ENCODE measurements at places on chromosomes 16 and 17.

DNA sequence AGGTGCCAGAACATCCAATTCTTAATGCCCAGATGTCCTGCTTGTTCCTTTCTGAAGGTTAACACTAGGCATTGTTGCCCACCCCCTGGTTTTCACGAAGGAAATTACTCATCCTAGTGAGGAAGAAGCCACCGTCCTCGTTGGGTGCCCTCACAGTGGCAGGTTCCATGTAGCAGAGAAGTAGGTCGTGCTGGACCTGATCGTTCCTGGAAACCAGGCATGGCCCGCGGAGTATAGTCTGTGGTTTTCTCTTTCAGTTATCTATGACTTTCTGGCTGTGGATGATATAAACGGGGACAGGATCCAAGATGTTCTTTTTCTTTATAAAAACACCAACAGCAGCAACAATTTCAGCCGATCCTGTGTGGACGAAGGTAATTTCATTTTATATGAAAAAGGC, 16.5 kb downstream of the RGS11 start:
- DNase-seq, result no peak

- no peak for DNase-seq
Observed at GRCh38 chr16:85917959-85918358, 19.0 kb downstream of the IRF8 start.

DNA sequence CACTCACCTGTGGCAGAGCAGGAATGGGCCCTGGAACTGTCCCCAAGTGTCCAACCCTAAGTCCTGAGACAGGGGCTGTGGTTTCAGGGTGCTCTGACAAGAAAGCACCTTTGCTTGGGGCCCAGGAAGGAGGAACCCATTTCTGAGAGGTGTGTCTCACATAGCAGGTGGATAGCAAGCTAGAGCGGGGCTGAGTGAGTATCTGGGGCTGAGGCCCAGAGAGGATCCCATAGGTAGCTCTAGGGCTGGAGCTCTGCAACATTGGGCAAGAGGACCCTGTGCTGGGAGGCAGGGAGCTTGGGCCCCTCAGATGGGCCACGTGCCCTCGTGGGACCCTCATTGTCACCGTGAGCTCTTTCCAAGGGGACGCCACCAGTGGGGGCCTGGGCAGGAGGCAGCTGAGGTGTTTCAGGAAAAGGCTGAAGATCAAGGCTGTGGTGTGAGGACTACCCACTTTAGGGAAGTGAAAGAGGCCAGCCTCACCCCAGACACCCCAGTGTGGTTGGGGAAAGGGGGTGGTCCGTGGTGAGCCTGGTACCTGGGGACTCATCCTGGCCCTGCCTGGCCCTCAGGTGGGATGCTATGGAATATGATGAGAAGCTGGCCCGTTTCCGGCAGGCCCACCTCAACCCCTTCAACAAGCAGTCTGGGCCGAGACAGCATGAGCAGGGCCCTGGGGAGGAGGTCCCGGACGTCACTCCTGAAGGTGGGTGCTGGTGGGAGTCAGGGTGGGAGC, 5.3 kb downstream of the DEF8 start:
- no peak for DNase-seq

- DNase-seq, result no peak
Observed at GRCh38 chr16:68987734-68988457, 117.6 kb upstream of the HAS3 start.

GRCh38 chr17:77749321-77749751, 209.2 kb upstream of the TNRC6C start:
- no peak for DNase-seq

- no peak for DNase-seq
Observed at GRCh38 chr17:69098625-69099024, 37.9 kb upstream of the ABCA9 start.

DNA sequence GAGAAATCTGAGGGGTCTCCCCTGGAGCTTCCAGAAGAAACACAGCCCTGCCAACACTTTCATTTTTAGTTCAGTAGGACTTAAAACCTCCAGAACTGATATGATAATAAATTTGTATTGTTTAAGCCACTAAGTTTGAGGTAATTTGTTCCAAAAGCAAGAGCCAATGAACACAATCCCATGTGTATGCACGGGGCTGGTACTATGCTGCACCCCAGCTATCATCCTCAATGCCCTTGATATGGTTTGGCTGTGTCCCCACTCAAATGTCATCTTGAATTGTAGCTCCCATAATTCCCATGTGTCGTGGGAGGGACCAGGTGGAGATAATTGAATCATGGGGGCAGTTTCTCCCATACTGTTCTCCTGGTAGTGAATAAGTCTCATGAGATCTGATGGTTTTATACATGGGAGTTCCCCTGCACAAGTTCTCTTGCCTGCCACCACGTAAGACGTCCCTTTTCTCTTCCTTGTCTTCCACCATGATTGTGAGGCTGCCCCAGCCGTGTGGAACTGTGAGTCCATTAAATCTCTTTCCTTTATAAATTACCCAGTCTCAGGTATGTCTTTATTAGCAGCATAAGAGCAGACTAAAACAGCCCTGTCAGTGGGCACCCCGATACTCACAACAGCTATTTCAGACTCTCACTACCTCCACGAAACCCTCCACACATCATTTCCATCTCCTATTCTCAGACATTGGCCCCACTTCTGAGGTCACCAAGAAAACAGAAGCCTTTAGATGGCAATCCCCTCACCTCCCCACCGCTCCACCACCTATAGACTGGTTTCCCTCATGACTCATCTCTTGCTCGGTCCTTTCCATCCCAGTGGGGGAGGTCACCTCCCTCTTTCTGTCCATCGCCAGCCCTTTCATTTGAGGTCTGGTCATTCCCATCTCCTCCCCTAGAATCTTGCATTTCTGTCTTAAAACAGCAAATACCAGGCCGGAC, 8.9 kb upstream of the CACNG1 start:
- no peak for DNase-seq

DNA sequence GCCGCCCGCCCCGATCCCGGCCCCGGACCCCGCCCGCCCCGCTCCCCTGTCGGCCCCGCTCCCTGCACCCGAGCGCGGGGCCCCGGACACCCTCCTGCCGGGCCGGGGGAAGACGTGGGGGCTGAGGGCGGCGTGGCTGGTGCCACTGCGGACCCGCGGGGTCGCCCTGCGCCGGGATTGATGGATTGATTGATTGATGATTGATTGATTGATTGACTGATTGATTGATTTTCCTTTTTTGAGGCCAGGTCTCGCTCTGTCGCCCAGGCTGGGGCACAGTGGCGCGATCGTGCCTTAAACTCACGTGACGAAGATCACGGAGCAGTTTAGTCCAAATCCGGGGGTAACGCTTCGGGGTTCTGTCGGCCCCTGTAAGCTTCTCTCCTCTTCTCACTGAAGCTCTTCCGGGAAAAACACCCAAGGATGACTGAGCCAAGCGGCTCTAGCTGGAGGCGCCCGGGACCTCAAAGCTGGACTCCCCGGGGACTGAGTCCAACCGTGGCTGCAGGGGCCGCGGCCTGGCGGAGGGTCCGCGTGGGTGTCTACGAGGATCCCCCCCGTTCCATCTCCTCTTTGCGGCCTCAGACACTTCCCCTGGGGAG, 40.2 kb upstream of the BHLHA9 start:
- DNase-seq, result no peak

- no peak for DNase-seq
Observed at GRCh38 chr17:43900858-43901754, 6.2 kb downstream of the MPP2 start.

DNA sequence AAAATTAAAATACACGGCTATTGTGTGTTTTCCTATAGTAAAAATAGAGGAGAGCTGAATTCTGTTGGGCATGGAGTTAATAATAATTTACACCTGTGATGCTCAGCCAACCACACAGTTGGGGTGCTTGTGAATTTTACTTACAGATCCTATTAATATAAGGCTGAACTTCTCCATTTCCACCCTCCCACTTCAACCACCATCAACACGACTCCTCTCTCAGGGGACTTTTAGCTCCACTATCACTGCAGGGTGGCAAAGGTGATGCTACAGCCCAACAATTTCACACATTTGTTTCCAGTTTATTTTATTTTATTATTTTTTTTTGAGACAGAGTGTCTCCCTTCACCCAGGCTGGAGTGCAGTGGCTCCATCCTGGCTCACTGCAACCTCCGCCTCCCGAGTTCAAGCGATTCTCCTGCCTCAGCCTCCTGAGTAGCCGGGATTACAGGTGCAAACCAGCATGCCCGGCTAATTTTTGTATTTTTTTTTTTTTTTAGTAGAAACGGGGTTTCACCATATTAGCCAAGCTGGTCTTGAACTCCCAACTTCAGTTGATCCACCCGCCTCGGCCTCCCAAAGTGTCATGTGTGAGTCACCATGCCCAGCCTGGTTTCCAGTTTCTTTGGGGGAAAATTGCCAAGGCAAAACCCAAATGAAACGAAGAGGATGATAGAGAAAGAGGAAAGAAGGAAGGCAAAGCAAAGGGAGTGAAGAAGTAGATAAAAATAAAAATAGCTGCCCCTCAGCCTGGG, 57.9 kb downstream of the GNA13 start:
- no peak for DNase-seq

GRCh38 chr17:22443061-22443460, 750.7 kb downstream of the KCNJ18 start:
- DNase-seq, result no peak

DNA sequence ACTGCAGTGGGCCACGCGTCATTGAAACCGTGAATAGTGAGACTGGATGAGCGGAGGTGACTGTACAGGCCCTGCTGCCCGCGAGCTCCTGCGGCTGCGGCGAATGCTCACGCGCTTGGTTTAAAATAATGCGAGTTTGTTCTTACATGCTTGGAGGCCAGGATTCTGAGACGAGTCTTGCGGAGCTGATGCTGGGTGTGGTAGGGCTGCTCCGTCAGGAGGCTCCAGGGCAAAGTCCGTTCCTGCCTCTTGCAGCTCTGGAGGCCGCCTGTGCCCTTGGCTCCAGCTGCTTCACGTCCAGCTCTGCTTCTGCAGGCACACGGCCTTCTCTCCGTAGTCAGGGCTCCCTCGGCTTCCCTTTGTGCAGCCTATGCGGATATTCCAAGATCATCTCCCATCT, 9.5 kb downstream of the ACSF3 start:
- peak; percentile 29 for DNase-seq

DNA sequence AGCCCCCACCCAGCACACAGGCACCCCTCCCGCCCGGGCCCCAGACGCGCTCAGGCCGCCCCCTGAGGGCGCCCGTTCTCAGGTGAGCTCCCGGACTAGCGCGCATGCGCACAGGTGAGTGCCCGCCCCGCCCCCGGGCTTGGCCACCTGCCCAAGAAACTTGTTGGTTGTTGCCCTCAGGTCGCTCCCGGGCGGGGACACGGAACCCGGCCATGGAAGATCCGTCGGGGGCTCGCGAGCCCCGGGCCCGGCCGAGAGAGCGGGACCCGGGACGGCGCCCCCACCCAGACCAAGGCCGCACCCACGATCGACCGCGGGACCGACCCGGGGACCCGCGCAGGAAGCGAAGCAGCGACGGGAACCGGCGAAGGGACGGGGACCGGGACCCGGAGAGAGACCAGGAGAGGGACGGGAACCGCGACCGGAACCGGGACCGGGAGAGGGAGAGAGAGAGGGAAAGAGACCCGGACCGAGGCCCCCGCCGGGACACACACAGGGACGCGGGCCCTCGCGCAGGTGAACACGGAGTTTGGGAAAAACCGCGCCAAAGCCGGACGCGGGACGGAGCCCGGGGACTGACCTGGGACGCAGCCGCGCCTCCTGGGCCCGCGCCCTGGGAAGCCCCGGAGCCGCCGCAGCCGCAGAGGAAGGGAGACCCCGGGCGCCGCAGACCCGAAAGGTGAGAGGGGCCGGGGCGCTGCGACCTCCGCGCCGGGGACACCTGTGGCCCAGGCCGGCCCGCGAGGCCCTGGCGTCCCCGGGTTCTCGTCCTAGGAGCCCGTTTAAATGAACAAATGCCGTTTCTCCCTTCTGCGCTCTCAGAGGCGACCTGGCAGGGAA, at the start of gene MARVELD3:
TSS of gene MARVELD3 (plus strand) at position 167 of the 840 bp plus-strand sequence. CDS start at position 213, 46 bp downstream.
- peak; percentile 49 for DNase-seq

GRCh38 chr16:56738221-56738620, 8.3 kb downstream of the NUP93 start:
- no peak for DNase-seq

DNA sequence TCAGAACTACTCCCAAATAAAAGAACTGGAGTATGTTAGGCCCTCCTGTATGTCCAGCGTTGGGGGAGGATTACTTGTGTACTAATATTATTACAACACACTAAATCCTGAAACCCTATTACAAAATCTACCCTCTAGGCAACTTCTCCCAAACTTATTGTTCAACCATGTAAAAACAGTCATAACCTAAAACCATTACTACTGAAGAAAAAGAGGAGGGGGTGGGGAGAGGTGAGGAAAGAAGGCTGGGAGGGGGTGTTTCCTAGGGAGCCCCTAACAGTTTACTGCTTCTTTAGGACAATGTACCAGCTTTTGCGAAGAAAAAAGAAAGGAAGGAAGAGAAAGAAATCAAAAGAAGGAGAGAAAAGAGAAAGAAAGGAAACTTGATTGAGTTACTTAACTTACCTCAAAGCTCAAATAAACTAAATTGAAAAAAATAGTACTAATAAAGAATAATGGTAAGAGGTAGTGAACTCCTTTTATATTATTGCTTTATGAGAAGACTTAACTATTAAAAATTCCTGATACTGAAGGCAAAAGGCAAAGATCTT, 2.3 kb downstream of the SALL1 start:
- no peak for DNase-seq

GRCh38 chr16:57960310-57960709, 10.6 kb downstream of the CNGB1 start:
- DNase-seq, result no peak

DNA sequence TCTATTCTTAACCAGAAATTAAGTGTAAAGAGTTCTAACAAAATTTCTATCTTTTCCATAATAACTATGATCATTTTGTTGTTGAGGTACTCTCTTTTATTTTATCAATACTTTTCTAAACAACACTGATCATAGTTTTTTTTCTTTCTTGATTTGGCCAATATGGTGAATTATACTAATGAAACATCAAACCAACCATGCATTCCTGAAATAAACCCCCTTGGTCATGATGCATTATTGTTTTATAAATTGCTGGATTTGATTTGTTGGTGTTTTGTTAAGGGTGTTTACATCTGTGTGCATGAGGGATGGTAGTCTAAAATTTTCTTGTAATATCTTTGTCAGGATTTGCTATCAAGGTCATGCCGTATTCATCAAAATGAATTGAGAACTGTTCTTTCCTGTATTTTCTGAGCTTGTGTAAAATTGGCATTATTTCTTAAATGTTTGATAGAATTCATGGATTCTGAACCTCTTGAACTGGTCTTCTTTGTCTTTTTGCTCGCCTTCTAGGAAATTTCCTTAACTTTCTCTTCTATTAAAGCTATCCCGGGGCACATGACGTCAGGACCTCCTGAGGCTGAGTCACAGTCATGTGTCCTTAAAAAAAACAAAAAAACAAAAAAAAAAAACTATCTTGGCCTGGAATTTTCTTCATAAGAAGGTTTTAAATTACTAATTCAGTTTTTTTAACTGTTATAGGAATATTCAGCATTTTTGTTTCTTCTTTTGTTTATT, 3.9 kb upstream of the TRIM25 start:
- no peak for DNase-seq

- DNase-seq, result no peak
Observed at GRCh38 chr17:21313320-21313719, 28.8 kb downstream of the MAP2K3 start.

GRCh38 chr17:56939869-56940484, 20.9 kb downstream of the COIL start:
- peak; percentile 37 for DNase-seq
